ENCODE measurements at places on chromosomes 7 and 10.

DNA sequence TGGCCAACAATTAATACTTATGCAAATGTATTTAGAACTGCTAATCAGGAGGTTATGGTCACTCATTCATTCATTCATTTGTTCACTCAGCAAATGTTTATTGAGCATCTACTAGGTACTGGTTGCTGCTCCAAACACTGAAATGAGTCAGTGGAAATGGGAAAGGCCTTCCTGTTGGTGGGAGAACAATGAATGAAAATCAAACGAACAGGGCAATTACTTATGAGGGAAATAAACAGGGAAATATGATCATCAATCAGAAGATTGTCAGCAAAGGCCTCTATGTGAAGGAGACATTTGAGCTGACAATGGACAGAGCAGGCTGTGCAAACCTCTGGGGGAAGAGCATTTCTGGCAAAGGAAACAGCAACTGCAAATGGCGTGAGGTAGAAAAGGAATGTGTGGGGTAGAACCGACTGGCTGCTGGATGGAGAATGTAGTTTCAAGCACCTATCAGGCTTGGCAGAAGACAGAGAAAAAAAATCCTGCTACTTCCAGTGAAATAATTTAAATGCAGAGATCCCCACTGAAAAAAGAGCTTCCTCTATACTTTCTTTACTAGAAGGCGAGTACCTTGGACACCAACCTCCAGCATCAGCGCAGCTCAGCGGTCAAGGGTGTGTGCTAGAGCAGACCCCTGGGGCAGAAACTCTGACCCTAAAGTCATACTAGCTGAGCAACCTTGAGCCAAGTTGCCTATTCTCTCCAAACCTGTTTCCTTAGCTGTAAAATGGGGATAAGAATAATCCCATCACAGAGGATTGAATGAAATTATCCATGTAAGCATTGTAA lies 108.8 kb upstream of the EEPD1 start:
- no peak for DNase-seq

- no peak for DNase-seq
These were observed 84.2 kb downstream of the CDK6 start for GRCh38 chr7:92751902-92752901.

- DNase-seq: no peak
These were observed 152.5 kb downstream of the PLXDC2 start for GRCh38 chr10:19968745-19969144.

DNA sequence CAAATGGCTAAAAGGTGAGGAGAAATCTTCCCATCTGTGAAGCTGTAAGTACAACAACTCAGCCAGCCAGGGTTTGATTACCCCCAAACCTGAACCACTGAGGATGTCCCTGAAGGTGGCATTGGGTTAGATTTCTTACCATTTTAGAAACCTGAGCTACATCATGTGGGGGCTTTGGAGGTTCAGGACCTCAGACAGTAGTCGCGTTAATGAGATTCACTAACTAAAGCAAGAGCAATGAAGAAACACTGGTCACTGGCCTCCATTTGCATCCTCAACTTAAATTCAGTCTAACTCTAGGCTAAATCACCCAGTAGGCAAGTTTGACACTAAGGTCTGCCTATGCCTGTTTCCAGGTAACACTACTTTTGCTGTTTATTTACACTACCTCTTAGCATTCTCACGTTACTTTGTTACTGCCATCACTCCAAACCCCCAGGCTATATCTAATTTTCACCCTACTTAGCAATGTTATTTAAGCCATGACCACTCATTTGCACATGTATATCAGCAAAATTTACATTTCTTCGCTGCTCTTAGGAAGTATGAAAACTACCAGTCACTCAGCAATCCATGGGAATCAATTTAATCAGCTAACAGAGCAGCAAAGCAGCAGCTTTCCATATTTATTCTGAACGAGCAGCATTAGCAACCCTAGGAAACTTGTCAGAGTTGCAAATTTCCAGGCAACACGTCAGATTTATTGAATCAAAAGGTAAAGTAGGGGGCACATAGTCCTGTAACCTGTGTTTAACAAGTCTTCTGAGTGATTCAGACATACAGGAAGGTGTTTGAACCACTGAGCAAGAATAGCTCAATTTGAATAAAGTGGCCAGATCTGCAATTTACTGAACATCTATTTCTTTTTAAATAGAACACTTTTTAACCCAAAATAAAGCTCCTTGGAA lies 788.4 kb upstream of the SORCS1 start:
- no peak for DNase-seq

GRCh38 chr10:33235951-33236350 lies 98.5 kb downstream of the NRP1 start:
- DNase-seq: no peak

DNA sequence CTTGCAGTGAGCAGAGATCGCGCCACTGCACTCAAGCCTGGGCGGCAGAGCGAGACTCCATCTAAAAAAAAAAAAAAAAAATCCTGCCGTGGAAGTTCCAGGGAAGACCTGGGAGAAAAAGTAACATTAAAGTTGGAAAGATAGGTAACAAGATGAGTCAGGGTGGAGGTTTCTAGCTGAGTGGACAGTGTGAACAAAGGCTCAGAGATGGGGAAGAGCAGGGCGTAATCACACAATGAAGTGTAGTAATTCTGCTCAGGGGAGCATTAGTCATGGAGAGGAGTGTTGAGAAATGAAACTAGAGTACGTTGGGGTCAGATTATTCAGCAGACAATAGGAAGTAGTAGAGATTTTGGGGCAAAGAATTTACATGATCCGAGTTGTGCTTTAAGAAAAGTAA lies 21.6 kb upstream of the WASL start:
- peak; percentile 92 for DNase-seq

DNA sequence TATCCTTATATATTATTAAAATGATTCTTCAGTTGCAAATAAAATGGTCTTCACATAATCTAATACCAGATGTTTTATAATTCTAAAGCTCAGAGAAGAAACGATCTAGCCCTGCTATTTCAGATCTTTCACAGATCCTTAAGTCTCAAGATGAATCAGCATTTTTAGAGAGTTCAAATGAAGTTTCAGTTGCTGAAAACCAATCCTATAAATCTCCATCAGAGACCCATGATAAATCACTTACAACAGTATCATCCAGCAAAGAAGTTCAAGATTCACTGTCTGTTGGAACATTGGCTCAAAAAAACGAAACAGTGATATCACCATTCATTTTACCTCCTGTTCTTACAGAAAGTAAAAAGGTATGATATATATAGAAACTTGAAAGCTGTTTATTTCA lies 137.0 kb downstream of the CCDC7 start:
- DNase-seq: no peak

DNA sequence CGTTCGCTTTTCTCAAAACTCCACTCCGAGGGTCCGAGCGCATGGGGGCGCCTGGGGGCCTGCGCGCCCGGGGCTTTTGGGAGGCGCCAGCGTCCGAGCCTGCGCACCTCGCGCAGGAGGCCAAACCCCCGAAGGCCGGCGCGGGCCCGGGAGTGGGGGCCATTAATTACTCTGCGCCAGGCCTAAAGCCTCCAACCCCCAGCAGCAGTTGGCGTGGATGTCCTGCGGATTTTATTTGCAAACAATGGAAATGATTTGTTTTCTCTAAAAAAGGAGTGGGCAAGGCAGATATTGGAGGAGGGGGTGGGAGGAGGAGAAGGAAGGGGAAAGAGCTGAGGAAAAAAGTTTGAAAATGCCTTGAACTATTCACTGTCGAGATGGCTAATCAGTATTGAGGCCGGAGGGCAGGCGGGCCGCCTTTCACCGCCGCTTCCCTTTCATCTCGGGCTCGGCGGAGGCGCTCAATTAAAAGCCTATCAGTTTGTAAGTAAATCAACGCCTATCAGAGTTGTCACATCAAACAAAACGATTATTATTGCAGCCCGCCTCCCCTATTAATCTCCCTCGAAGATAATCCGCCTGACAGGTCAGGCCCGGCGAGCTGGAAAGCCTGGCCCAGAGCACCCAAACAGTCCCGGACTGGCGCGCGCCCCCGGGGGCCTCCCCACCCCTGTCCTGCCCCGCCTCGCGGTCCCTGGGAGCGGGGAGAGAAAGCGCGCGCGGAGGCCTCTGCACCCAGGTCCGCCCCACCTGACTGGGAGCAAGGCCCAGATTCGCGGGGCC lies 3.4 kb upstream of the ZNF503 start:
- DNase-seq: no peak

DNA sequence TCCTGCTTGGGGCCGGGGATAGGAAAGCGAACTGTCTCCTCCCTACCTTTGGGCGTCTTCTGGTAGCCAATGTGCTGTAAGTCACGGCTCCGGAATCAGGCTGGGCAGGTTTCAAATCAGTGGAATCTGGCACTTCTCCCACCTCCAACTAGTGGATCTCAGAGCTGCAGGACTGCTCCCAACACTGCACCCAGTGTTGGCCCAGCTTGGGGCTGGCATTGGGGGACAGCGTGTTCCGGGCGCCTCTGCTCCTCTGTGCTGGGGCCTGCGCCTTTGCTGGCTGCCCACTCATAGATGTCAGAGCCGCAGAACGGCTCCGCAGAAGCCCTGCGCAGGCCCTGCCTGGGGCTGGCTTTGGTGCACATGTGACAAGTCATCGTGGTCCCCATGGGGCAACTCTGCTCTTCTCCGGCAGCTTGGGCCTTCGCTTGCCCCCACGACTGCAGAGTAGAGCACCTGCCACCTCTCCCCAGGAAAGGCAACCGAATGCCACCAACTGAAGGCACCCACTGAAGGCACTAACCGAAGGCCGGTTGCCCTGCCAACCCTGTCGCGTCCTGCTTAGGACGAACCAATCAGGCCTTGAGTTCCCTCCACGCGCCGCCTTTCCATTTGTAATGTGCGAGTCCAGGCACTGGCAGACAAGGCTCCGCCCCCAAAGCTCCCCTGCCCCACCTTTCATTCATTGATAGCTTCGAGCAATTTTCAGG lies 85.5 kb upstream of the ABI1 start:
- DNase-seq: no peak

GRCh38 chr7:35802102-35802466 lies 1.2 kb downstream of the SEPTIN7 start:
- peak; percentile 31 for DNase-seq

- DNase-seq: peak; percentile 17
These were observed 13.4 kb downstream of the C10orf71 start for GRCh38 chr10:49312246-49312869.

- DNase-seq: no peak
These were observed 785 bp downstream of the WDR86 start for GRCh38 chr7:151408839-151409666.

DNA sequence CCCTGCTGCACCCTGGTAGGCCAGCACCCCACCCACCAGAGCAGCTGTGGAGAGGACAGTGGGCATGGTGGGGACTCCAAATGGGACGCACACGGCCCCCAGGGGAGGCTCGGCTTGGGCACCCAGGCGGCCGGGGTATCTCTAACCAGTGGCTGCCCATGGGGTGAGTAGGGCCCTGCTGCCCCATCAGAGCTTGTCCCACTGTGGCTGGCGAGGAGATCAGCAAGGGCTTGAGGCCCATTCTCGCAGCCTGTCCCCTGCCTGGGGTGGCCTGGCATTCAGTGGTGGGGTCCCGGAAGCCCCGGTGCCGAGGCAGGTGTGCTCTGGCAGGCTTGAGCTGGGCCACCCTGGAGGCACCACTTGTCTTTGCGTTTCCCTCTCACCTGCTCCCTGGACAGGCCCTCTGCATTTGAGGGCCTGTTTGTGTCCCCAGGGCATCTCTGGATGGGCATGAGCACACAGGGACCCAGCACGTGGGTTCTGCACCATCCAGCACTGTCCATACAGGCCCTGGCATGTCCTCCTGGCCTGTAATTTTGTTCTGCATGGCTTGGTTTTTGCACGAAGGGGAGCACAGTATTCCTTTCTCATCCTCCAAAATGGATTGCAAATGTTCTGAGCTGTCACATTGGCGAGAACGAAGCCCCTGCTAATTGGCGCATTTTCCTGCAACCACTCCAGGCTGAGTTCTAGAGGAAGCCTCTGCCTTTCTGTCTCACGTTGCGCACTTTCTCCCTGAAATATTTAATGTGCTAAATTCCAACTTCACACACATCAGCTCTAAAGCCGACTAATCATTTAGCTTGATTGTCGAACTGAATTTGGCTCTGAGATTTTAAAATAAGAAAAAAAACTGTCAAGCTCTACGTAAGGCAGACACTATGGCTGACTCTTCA lies 27.2 kb downstream of the PWWP2B start:
- no peak for DNase-seq

GRCh38 chr10:114720685-114721278 lies 62.7 kb upstream of the ABLIM1 start:
- DNase-seq: no peak

- DNase-seq: no peak
These were observed 65.3 kb downstream of the HOXA1 start for GRCh38 chr7:27030393-27031050.

- no peak for DNase-seq
These were observed 42.5 kb upstream of the TMEM213 start for GRCh38 chr7:138755331-138755747.

DNA sequence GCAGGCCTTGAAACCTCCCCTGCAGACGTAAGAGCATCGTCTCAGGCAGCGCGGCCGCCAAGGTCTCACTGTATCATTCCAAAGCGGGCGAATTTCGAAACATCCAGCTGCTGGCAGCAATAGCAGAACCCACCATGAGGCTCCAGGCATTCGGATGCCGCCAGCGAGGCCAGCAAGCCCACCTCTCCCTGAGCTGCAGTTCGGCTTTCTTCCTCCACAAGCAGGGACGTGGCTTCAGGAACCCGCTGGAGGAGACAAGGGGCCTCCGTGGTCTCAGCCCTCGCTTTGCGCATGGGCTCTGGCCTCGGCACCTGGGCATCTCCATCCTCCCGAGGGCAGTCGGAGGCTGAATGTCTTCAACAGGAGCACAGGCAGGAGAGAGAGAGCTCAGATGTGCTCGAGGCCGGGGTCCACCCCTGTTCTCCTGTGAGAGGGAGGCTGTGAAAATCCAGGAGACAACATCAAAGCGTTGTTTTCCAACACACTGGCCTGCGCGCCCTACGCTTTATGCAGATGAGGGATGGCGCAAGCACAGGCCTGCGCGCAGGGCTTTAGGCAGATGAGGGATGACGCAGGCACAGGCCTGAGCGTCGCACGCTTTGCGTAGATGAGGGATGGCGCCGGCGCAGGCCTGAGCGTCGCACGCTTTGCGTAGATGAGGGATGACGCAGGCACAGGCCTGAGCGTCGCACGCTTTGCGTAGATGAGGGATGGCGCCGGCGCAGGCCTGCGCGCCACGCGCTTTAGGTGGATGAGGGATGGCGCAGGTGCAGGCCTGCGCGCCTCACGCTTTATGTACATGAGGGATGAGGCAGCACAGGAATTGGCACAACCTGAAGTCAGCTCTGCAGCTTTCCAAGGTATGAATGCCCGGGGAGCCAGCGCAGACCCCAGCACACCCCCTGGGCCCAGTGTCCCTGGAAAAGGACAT lies 103.2 kb downstream of the WDR37 start:
- peak; percentile 46 for DNase-seq

DNA sequence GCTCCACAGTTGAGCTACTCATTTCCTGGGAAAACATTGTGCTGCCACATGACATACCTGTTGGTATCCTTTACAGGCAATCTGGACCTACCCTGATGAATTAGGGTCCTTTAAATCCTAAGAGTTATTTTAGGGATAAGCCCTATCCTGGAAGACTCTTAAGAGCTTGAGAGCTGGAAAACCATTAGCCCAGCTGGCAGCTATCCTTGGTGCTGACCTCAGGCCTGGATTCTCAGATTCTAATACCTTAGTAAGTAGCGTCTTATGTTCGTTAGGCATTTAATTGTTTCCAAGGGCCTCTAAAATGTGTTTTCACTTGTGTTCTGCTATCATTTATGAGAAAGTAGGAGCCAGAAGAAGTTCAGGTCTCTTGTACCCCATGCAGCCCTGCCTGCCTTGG lies 93.0 kb upstream of the SORCS3 start:
- no peak for DNase-seq

- no peak for DNase-seq
These were observed 32.4 kb downstream of the CXCL12 start for GRCh38 chr10:44352316-44353127.

- peak; percentile 33 for DNase-seq
These were observed 2.1 kb upstream of the SAMD9L start for GRCh38 chr7:93150200-93150835.

- DNase-seq: no peak
These were observed 126.9 kb downstream of the VIPR2 start for GRCh38 chr7:159017741-159018140.
